ENCODE measurements at places on chromosomes 16 and 17.

DNA sequence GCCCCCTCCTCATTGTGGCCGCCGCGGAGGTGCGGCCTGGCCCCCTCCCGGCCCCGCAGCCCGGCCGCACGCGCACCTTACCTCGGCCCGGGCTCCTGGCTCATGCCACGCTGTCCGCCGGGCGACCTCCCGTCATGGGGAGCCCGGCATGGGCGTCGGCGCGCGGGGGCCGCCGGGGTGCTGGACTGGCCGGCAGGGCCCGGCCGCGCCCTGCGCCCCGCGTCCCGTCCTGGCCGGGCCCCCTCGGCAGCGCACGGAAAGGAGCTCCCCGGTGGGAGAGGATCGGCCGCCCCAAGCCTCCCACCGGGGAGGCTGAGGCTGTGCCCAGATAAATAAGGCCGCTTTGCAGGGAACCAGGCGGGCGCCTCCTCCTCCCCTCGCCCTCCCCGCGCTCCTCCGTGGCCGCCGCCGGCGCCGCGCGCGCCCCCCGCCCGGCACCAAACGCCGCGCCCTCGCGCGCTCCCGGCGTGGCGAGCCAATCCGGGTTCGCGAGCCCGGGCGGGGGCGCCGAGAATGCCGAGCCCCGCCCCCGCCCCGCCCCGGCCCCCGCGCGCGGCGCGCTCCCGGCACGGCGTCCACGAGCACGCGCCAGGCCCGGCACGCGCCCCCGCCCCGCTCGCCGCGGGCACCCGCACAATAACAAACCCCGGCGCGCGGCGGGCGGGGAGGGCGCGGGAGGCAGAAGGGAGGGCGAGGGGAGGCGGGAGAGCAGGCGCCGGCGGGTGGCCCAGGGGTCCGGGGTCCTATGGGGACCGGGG lies at the start of gene FBXL16:
Gene FBXL16 (minus strand): TSS at position 371 of the 758 bp plus-strand sequence. CDS start 8,396 bp downstream, outside the sequence.
- DNase-seq = no peak

DNA sequence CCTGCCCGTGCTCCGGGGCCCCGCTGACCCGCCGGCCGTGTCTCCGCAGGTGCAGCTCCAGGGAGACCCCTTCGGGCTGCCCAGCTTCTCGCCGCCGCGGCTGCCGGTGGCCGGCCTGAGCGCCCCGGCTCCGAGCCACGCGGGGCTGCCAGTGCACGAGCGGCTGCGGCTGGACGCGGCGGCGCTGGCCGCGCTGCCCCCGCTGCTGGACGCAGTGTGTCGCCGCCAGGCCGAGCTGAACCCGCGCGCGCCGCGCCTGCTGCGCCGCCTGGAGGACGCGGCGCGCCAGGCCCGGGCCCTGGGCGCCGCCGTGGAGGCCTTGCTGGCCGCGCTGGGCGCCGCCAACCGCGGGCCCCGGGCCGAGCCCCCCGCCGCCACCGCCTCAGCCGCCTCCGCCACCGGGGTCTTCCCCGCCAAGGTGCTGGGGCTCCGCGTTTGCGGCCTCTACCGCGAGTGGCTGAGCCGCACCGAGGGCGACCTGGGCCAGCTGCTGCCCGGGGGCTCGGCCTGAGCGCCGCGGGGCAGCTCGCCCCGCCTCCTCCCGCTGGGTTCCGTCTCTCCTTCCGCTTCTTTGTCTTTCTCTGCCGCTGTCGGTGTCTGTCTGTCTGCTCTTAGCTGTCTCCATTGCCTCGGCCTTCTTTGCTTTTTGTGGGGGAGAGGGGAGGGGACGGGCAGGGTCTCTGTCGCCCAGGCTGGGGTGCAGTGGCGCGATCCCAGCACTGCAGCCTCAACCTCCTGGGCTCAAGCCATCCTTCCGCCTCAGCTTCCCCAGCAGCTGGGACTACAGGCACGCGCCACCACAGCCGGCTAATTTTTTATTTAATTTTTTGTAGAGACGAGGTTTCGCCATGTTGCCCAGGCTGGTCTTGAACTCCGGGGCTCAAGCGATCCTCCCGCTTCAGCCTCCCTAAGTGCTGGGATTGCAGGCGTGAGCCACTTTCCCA lies 5.9 kb downstream of the CTF1 start:
- no peak for DNase-seq

- no peak for DNase-seq
Measured at GRCh38 chr16:19084139-19084538, 16.7 kb downstream of the COQ7 start.

- no peak for DNase-seq
Measured at GRCh38 chr17:5898406-5898805, 171.8 kb upstream of the WSCD1 start.

DNA sequence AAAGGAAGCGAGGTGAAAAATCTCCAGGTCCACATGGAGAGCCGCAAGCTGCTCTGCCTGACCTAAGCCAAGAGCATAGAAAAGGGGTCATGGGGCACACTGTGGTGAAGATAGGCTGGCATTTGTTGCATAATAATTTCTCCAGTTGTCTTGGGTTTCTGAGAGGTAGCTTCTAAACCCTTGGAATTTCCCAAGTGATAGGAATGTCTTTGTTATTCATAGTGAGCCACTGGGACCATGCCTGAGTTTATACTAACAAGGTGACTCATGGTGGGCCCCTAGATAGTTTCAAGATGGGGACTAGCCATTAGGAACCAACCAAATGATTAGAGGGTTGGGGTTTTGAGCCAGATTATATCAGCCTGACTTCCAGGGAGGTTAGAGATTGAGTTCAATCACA lies 25.6 kb downstream of the SOST start:
- no peak for DNase-seq

- DNase-seq = no peak
Measured at GRCh38 chr17:81706757-81707624, 3.8 kb downstream of the MRPL12 start.

GRCh38 chr17:48457080-48457836 lies 27.2 kb upstream of the SKAP1 start:
- DNase-seq = no peak

DNA sequence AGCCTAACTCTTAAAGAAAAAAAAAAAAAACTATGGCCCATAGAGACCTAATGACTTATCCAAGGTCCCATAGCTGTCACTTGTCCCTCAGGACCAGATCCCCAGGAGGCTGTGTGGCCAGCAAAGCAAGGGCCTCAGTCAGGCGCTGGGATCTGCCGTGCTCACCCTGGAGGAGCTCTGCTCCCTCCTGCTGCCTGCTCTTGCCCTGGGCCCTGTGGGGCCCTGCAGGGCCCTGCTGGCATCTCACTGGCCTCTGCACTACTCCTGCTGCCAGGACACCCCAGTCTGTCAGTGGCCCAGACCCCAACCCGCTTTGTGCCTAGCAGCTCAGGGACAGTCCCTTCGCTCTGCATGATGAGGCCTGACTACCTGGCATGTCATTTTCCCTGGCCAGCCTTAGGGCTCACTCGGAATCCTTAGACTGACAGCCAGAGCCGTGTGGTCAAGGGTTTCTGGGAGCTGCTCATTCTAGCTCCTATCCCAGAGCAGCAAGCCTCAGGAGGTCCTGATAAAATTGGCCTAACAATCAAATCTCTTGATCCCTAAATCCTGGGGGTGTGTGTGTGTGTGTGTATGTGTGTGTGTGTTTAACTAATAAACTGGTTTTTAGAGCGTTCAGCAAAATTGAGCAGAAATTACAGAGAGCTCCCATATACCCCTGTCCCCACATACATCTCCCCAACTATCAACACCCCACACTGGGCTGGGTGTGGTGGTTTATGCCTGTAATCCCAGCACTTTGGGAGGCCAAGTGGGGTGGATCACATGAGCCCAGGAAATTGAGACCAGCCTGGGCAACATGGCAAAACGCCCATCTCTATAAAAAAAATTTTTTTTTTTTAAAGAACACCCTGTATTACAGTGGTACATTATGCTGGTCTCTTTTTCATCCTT lies 21.7 kb downstream of the KATNIP start:
- no peak for DNase-seq

DNA sequence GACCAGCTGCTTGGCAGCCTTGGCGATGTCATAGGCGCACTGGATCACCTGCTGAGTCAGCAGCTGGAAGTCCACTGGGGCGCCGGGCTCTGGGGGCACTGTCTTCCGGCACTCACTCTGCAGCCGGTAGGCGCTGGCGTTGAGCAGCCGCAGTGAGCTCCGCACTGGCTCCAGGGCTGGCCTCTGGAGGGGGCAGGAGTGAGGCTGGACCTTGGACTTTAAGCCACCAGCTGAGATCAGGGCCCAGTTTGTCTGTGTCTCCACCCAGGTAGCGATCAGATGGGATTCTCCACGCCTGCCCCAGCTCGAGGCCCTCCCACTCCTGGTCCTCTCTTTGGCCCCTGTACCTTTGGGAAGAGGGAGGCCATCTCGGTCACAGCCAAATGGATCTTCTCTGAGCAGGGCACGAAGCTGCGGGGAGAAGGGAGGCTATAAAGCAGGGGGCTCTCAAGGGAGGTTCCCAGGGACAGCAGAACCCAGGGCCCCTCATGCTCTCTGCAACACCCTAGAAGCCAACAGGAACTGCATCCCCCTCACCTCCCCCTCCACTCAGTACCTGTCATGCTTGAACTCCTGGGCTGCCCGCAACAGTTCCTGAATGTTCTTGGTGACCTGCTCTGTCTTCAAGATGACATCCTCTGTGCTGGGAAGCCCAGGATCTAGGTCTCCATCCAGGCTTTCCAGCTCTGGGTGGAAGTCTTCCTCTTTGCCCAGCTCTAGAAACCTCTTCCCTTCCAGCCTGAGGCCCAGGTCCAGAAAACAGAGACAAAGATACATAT lies 6.4 kb downstream of the TP53I13 start:
- DNase-seq = no peak

- no peak for DNase-seq
Measured at GRCh38 chr16:24668481-24669061, 60.9 kb upstream of the TNRC6A start.

- DNase-seq = no peak
Measured at GRCh38 chr16:24101431-24101830, 154.7 kb upstream of the CACNG3 start.

- no peak for DNase-seq
Measured at GRCh38 chr16:337975-338575, 14.4 kb downstream of the AXIN1 start.

- DNase-seq = no peak
Measured at GRCh38 chr17:57396511-57396921, 140.2 kb downstream of the MSI2 start.

GRCh38 chr17:80621335-80621996 lies 76.8 kb downstream of the RPTOR start:
- no peak for DNase-seq

DNA sequence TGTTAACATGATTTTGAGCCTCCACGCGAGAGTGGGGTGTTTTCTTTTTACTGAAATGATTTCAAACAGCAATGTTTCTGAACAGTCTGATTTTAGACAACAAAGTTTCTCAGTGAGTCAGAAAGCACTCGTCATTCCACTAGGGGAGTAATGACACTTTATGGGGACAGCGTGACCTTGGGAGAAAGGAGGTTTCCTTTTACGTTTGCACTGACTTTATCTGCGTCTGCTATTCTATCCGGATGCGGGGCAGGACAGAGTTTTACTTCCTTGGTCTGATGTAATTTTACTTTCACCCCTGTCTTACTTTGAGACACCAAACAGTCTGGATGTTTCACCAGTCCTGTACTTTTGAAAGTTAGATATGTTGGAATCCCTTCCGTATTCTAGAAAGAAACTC lies 20.7 kb downstream of the SLC47A1 start:
- no peak for DNase-seq

DNA sequence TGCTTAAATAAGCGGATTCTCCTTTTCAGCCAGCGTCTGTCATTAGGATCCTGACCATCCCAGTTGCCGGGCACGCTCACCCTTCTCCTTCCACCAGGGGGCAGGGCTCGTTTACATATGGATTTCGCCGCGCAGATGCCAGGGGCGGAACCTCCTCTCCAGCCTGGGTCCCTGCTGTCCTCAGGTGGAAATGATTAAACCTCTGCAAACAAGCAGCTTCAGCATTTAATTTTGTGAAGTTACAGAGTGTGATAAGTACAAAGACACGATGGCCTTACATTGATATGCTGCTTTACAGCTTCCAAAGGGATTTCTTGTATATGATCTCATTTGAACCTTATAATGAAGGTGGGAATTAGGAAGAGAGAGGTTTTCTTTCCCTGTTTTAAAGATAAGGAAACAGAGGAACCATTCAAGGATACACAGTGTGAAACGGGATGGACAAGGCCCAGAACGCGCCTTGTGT lies 3.9 kb upstream of the KRT28 start:
- no peak for DNase-seq

- no peak for DNase-seq
Measured at GRCh38 chr17:50180111-50180510, 14.3 kb downstream of the SGCA start.

DNA sequence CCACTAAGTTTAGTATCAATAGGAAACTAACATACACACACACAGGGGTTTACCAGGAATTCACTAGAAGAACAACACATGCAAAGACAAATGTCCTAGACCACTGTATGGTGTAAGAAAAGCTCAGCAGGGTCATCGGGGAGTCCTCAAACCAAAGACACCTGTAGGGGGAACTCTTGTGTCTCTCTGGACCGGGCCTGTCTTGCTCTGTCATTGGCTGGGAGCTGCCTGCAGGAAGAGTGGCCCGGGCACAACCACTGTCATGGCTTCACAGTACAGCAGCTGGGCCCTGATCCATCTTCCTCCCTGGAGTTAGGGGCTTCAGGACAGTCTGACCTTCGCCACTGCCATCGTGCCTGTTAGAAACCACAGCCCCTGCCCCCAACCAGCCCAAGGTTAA lies 263.6 kb upstream of the DYNLRB2 start:
- DNase-seq = no peak

- DNase-seq = no peak
Measured at GRCh38 chr16:20289571-20289970, 37.7 kb downstream of the GP2 start.

DNA sequence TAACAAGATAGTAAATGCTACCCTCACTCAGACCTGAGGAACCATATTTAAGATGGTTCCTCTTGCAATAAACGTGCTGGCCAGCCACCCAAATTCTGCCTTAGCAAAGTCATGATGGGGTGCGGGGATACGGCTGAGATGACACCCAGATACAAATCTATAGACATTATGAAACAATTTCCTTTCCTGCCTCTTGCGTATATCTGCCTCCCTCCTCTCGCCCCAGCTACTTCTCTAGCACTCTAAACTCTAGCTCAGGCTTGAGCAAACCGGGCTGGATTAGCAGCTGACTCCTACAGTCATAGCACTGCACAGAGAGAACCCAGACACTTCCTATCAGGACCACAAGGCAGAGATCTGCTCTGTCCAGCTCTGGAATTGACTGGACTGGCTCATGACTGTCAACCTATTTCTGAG lies 22.3 kb downstream of the CD300LF start:
- no peak for DNase-seq

- DNase-seq = no peak
Measured at GRCh38 chr17:57337390-57337789, 81.1 kb downstream of the MSI2 start.

Measured in glomerular endothelial cell (primary cell).